Epithelial cell of proximal tubule (primary cell): ENCODE measurements at places on chromosomes 6 and 20.

- DNase-seq, result peak; percentile 96
These were observed 41.0 kb downstream of the CYP24A1 start for GRCh38 chr20:54132612-54133433.

DNA sequence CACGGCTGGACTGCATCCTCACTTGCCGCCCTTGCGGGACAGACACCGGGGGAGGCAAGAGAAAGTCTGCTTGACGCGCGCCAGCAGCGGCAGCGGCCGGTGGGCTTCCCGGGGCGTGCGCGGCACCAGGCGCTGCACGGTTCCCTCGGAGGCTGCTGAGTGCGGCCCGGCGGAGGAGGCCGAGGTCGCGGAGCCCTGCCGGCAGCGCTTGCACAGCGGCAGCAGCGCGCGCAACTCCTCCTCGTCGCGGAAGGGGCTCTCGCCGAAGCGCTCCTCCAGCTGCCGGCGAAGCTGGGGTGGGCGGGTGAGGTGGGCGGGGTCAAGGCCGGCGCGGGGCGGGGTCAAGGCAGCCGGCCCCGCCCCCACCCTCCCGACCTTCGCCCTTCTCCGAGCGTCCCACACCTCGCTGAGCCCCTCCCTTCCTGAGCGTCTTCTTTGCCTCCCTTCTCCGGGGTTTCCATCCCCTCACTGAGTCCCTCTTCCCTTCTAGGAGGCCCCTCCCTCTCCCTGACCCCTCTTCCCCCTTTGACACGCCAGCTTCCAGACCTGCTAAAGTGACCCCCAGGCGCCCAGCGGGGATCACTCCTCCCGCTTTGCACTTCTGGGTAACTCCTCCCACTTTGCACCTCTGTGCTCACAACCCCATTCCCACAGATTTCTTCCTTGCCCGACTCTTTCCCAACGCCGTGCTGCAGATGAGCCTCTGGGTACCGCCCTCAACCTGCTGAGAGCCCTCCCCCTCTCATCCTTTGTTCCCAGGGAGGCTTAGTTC is 8.8 kb downstream of the DUSP15 start:
- DNase-seq, result no peak

GRCh38 chr20:50555662-50556061 is 45.5 kb downstream of the PTPN1 start:
- no peak for DNase-seq

GRCh38 chr6:1838604-1839213 is 229.0 kb downstream of the FOXC1 start:
- DNase-seq, result no peak

GRCh38 chr6:126767711-126768110 is 350.8 kb upstream of the RSPO3 start:
- no peak for DNase-seq

- no peak for DNase-seq
These were observed 92.5 kb downstream of the SLC24A3 start for GRCh38 chr20:19304886-19305415.

GRCh38 chr6:15357782-15358181 is 111.9 kb downstream of the JARID2 start:
- no peak for DNase-seq

DNA sequence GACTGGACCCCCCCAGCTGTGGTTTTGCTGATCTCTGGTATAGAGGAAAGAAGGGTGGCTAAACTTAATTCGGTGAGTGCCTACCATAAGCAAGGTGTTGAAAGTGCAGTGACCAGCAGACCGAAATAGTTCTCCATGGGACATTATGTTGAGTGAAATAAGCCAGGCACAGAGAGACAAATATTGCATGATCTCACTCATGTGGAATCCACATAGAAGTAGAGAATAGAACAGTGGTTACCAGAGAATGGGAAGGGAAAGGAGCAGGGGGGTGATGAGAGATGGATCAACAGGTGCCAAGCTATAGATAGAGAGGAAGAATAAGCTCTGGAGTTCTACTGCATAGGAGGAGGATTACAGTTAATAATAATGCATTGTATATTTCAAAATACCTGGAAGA is 9.7 kb upstream of the GCNT2 start:
- no peak for DNase-seq

GRCh38 chr6:97674802-97675201 is 391.8 kb upstream of the MMS22L start:
- no peak for DNase-seq

GRCh38 chr6:32073101-32073500 is 34.9 kb downstream of the CYP21A2 start:
- DNase-seq, result no peak

GRCh38 chr20:32528171-32528891 is 56.8 kb downstream of the NOL4L start:
- DNase-seq, result no peak

DNA sequence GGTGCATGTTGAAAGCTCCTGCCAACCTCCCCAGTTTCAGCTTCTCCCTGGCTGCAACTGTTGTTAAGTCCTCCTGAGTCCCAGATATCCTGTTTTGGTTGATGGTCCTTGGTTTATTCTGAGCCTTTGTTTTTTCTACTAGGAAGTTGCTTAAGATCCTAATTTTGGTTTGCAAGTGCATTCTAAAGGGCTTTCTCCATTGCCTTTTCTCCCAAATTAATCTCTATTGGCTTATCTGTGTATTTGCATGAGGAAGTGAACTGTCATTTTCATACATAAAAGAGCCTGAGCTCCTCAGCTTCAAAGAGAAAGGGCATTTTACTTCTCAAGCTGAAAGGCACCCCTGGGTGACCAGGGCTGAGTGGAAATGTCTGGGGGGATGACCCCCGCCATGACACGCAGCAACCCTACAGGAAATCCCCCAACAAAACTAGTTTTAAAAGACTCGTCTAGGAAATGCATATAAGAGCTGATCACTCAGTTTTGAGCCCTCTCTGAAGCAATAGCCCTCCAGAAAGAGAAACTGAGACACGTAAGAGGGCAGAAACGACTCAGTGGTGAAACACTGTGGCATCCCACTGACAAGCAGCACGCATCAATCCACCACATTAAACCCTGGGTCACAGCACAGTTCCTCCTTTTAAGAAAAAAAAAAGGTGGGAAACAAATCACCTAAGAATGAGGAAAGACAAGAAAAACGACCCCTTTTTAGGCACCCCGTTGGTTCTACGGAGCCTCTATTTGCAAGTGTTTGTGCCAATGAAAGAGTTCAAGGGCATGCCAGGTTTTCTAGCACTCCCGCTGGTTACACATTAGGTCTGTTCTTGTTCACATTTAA is 140.9 kb downstream of the THBS2 start:
- DNase-seq, result no peak

DNA sequence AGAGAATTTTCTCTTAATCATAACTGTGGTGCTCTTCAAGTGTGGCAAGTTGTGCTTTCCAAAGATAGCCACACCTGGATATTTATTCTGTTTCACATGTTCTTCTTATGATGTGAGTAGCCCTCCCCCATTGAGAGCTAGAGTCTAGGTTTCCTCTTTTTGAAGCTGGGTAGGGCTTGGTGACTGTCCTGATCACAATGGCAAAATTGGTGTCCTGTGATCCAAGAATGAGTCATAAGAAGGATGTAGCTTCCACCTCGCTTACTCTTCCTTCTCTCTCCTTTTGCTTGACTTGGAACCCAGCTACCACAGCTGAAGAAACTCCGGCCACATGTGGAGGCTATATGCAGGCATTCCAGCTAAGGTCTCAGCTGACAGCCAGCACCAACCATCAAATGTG is 7.4 kb upstream of the IGF2R start:
- no peak for DNase-seq

DNA sequence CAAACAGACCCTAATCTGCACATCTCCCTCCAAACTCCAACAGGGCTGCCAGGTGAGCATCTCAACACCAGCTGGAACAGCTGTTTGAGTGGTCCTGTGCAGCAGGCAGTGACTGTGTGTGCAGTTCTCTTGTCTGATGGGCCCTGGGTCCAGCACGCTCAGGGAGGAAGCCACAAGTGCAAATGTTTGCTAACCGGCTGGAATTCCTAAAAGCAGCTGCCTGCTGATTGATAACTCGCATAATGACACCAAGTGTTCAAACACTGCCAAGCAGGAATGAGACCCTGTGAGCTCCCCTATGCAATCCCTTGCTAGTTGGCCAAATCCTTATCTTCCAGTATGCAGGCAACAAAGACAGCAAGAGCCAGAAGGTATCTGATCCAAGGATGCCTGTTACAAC is 650.6 kb downstream of the CBLN4 start:
- no peak for DNase-seq

DNA sequence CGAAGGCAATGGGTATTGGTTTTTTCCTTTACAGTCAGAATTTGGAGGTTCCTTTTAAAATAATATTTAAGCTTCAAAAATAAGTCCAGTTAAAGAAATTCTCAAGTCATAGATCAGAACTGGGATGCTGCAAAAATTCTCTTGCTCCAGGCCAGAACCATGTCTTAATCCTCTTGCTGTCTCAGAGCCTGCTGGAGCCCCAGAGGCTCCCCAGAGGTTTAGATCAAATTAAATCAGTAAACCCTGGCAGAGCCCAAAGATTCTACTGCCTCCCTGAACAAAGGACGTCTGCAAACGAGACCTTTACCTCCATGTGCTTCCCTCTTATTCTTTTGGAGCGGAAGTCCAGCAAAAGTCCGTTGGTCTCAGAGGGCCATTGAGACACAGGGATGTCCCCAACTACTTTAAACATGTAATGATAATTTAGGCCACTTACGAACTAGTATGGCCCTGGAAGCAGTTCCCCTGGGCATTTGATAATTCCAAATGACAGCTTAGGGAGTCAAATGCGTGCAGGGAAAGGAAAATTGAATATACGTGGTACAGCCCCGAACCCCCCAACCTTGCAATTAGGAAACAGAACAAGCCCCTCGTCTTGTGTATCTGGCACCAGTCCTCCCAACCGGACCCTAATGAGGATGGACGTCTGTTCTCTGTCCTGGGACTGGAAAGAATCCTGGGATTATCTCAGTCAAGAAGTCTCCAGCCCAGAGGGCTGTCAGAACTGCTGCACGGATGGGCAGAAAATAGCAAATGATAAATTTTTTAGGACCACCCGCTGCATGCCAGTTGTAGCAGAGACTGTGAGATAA is 31.5 kb downstream of the SULF2 start:
- DNase-seq, result no peak

DNA sequence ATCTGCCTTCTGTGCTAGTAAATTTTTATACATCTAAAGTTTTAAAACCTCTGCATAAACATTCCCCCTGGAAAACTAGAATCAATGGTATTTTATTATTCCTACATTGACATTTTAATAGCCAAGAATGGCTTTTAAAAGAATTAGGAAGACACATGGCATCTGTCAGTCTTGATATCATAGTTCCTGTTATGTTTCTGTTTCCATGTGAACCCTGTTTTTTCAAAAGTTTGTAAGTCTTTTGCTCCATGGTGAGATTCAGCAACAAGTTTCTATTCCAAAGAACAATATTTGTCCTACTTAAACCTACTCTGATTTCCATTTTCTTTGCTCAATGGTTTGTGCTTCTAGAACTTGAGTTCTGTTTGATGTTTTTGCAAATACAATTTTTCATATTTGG is 95.2 kb downstream of the PLEKHG1 start:
- no peak for DNase-seq

GRCh38 chr20:59602546-59603080 is 1.7 kb upstream of the PHACTR3 start:
- no peak for DNase-seq

DNA sequence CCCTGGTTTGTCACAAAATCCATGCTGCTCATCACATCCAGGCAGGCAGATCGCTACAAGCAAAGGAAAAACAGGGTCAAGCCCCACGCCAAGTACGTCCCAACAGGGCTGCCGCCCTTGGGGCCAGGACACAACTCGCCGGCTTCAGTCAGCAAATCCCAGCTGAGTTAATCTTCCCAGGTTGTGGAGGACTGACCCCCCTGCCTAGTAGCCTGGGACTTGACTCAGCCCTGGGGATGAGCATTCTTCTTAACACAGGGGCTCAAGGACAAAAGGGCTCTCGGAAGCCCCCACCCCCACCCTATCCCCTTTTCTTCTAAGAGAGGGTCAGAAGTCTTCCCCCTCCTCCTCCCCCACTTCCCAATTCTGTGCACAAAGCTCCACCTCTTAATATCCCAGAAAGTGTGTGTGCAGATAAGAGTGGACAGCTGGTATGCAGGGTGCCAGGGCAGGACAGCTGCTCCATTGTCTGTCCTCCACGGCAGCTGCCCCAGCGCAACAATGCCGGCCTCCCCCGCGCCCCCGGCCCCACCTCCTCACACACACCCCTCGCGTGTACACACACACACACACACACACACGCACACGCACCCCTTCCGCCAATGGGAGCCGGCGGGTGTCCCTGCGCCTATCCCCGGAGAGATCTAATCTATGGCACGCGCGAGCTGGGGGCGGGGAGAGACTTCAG is 4.5 kb downstream of the DLL1 start:
- DNase-seq, result no peak

DNA sequence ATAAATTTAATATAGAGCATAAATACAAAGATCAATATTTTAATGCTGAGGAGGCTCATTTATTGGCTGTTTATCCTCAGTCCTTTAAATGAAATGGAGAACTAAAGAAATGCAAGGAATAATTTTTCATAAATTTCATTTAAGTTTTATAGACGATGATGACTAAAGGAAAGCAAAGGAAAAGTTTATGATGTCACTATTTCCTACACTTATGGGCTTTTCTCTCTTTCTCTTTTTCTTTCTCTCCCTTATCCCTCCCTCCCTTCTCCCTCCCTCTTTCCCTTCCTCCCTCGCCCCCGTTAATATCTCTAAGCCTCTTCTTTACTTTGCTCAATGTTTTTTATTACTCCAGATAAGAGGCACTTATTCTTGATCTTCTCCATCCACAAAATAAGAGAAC is 889.7 kb upstream of the FLRT3 start:
- no peak for DNase-seq

DNA sequence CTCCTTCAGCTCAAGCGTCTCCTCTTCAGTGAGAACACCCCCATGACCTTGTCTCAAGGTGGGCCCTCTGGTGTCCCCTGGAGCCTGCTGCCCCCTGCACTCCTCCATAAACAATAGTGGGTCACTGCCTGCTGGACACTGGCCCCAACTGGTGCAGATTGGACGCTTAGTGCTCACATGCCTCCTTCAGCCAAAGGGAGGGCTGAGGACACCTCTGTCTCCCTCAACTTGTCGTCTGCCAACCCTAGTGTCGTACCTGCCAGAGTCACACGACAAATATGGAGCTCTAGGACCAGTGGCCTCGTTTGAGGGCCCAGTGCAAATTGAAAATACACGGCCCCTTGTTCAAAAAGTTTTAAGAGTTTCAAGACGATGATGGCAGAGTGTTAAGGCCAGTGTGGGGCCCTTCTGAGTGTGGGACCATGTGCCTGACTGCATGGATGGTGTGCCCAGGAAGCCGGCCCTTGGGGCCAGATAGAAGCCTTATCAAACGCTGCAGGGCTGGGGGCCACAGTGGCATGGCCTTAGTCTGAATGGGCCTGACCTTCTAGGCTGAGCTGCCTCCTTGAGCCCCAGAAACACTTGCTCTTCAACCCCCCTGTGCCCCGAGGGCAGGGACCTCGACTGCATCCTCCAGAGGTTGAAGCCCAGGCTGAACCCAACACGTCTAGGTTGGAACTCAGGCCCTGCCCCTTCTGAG is 20.1 kb downstream of the APCDD1L start:
- DNase-seq, result no peak

DNA sequence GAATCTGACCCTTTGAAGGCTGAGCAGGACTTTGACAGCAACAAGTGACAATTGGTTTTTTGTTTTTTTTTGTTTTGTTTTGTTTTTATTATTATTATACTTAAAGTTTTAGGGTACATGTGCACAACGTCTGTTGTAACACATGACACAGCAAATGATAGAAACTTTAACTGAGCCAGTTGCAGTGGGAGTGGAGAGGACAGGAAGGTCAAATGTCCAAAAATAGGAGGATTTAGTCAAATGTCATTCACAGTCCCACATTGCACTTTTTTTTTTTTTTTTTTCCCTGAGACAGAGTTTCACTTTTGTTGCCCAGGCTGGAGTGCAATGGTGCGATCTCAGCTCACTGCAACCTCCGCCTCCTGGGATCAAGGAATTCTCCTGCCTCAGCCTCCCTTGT is 223.0 kb downstream of the HIVEP2 start:
- no peak for DNase-seq
